GDM1 (cell line): ENCODE measurements at places on chromosomes 2 and 18.

GRCh38 chr2:12688091-12688490 is 28.6 kb upstream of the TRIB2 start:
- no peak for DNase-seq

DNA sequence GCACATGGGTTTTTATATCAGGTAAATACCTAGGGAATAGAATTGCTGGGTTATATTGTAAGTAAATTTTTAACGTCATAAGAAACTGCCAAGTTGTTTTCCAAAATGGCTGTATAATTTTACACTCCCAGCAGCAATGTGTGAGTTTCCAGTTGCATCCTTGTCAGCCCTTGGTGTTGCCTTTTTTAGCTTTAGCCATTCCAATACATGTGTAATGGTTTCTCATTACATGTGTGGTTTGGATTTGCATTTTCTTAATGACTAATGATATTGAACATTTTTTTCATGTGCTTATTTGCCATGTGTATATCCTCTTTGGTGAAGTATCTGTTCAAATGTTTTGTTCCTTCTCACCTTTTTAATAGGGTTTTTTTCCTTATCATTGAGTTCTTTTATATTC is 70.8 kb downstream of the ABI2 start:
- no peak for DNase-seq

- no peak for DNase-seq
Observed at GRCh38 chr18:68564961-68565360, 149.9 kb downstream of the TMX3 start.

GRCh38 chr2:235489897-235490296 is 3.9 kb upstream of the AGAP1 start:
- DNase-seq: no peak

- peak; percentile 7 for DNase-seq
Observed at GRCh38 chr2:227482638-227483340, 10.8 kb downstream of the AGFG1 start.

DNA sequence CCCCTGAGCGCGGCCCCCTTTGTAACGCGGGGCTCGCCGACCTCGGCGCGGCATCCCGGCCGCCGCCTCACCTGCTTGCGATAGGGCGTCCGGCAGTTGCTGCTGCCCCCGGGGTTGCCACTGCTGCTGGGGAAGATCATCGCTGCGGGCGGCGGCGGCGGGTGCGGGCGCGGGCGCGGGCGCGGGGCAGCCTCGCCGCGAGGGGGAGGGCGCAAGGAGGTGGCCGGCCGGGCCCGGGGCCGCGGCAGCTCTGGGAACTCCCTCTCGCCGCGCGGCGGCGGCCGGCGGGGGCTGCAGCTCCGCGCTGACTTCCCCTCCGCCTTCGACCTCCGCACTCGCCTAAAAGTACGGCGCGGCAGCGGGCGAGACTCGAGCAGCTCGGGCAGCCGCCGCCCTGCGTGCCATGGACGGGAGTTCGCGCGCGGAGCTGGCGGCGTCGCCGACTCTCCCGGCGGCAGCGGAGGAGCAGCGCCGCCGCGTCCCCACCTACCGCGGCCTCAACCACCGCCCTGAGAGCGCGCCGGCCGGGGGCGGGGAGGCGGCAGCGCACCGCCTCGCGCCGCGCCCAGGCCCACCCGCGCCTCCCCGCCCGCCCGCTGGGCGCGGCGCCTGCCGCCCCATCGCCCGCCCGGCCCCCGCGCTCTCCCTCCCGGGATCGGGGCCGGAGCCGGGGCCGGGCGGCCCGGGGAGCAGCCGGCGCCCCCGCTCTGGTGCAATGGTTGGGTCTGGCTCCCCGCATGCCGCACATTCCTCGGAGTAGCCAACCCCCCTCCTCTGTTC is 86.0 kb downstream of the RBMS1 start:
- peak; percentile 55 for DNase-seq

GRCh38 chr2:239025096-239025801 is 177.4 kb downstream of the TWIST2 start:
- no peak for DNase-seq

- no peak for DNase-seq
Observed at GRCh38 chr2:238928520-238929241, 80.8 kb downstream of the TWIST2 start.

- no peak for DNase-seq
Observed at GRCh38 chr2:85318222-85319074, 9.3 kb downstream of the TGOLN2 start.

DNA sequence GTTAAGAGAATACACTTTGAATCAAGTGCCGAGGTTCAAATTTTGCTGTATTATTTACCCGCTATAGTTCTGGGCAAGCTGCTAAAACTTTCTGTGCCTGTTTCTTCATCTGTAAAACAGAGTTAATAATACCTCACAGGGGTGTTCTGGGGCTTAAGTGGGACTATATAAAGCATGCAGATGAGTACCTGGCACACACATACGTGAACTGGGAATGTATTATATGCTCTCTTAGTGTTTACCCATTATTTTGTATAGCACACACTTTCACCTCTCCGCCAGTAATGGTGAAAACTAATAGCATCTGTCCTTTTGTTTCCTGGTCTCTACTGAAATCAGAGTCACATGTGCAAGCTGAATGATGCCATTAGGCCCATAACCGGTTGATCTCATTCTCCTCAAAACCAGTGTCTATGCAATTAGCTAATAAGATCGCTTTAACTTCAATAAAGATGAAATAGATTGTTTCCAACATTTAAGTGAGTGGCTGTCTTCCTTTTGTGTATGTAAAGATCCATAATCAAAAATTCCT is 3.8 kb upstream of the CDKL4 start:
- no peak for DNase-seq

GRCh38 chr2:69043736-69044400 is 30.9 kb downstream of the ANTXR1 start:
- DNase-seq: no peak

DNA sequence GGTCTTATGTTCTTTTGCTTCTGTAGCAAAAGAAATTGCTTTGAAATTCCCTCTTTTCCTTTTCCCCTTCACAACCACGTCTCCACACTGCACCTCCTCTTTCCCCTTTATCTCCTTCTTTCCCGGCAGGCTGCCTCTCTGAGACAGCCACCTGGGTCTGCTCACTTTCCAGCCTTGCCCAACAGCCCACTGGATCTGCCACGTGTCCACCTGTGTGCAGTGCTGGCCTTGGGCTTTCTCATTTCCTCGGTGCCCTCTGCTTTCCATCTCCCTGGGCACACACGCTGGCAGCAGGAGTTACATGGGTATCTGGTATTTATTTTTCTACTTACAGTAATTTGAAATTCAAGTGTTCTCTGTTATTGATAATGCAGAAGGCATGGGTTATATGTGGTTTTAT is 213.4 kb upstream of the LYPD1 start:
- DNase-seq: no peak

DNA sequence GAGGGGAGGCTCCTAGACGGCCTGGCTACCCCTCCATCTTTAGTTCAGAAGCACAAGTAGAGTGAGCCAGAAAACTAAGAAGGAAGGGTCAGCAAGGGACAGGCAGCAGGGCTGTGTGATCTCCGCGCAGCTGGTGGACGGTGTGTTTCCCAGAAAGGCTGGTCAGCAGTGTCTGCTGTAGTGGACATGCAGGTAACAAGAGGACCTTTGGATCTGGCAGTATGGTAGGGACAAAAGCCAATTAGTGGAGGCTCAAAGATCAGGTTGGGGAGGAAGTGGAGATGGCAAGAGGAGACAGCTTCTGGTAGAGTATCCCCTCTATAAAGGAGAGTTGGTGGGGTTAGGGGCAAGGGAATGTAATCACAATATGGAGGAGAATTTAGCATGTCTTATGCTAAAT is 95.1 kb downstream of the NCK2 start:
- no peak for DNase-seq
